Aorta (tissue), 5 donors: ENCODE measurements at places on chromosomes 6 and 20. TPM values are rescaled to one million over a fixed set of nuclear protein-coding genes. Genes with fewer than 3 reads are reported as not detected.

DNA sequence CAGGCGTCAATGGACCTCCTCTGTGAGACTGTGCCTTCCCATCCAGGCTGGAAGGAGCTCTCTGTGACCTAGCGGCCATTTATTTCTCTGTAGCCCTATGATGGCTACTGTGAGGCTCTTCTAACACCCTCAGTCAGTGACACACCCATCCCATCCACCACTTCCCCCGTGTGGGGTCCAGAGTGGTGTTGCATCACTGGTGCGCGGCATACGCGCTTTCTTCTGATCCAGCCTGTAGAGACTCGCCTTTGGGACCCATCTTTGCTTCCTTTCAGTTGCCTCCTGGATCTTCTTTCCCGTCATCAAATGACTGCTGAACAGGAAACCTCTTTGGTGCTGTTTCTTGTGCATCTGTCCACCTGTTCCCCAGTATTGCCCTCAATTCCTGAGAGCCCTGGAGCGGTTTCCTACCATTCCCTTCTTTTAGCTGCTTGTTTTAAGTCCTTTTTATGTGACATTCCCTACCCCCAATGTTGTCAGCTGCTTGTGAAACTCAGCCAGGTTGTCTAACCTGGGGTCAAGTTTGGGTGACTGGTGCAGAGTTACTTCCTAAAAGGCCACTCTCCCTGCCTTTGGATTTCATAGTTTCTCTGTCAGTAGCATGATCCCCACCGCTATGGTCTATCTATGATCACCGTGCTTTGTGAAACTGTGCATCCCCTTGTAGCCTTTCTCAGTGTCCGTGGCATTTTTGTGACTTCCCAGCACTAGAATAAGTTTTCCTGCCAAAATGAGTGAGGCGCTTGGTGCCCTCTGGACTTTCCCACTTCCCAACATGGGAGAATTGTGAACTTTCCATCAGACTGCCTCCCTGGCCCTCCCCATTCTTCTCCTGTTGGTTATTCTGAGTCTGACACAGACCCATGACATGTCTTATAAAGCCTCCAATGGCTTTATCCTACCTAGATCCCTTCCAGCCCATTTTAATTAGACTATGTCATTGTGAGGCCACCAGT lies 5.7 kb downstream of the PRR3 start:
- no peak for DNase-seq

Gene OR12D3
- total RNA-seq: not detected

DNA sequence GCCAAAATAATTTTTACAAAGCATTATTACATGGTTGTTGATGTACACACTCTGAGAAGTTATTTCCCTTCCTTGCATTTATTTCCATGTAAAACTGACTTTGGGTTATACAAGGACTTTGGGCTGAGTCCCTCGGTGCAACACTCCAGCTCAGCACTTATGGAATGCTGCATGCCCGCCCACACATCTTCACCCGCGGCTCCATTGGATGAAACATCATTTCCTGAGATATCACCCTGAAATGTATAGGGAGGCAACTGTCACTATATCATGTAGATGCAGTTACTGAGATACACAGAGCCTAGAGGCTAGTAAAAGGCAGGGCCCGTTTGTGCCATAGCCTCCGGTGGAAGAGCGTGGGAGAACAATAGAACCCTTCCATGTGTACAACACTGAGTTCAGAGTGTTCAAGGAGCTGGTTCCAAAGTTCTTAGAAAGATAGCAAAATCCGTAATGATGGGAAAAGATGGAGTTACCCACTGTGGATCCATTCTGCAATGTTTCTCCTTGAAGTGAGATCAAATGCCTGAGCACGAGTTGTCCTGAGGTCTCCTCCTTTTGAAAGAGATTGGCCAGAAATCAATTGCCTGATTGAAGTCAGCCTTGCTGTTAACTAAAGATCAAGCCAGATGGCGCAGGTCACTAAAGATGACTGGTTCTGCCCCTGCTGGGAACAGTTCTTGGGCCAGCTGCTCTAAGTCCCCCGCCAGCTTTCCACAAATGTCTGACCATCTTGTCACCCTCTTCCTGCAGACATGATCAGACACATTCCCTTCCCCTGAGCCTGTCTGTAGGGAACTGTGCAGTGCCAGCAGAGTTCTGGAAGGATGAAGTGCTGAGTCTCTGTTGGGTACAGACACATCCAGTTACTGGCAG lies 100.9 kb upstream of the IYD start:
- DNase-seq: peak; percentile 44

Gene KIF25
- not detected for total RNA-seq

GRCh38 chr6:167079853-167080297 lies 43.0 kb upstream of the CCR6 start:
- no peak for DNase-seq

DNA sequence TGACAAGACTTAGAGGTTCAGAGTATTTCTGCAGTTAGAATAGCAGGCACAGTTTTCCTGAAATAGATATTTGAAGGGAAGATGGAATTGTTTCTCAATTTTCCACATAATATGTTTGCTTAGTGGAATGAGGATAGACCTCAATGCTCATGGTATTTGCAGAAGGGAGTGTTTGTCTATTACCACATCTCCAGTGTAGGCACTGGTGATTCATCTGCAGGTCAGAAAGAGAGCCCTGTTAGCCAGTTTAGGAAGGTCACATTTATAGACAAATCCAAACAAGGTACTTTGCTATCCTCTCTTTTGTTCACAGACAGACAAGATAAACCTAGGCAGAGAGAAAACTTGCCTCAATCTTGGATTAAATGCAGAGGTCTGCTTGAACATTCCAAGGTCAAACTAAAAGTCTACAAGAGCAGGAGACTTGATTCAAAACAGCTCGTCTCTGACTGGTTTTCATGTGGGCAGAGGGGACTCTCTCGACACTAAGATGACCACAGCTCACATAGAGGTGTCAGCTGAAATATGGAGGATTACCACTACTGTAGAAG lies 22.8 kb downstream of the ISM1 start:
- DNase-seq: no peak

- no peak for DNase-seq
These were observed 86.7 kb upstream of the STMND1 start for GRCh38 chr6:17015144-17015543.

DNA sequence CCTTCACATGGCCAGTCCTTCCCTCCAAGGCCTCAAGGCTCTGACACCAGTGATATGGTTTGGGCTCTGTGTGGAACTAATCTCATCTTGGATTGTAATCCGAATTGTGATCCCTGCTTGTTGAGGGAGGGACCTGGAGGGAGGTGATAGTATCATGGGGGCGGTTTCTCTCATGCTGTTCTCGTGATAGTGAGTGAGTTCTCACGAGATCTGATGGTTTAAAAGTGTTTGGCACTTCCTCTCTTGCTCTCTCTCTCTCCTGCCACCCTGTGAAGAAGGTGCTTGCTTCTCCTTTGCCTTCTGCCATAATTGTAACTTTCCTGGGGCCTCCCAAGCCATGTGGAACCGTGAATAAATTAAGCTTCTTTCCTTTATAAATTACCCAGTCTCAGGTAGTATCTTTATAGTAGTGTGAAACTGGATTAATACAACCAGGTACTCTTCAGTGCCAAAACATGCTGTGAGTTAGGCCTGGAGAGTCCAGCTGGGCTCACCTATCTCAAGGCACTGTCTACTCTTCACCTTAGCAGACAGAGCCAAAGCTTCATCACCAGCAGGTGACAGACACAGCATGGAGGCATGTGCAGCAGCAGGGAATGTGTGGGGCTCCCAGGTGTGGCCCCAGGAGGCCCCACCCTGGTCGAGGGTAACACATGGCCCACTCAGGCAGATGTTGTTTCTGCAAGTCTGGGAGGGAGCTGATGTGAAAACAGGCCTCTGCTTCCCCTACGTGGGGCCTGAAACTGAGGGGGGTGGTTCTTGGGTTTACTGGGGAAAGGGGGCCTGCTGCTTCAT lies 97.5 kb upstream of the CDYL start:
- DNase-seq: no peak

- peak; percentile 89 for DNase-seq
These were observed 27.1 kb downstream of the RAB44 start for GRCh38 chr6:36724514-36725390.

Gene NHSL1
- 25.2 TPM for total RNA-seq

GRCh38 chr6:8414844-8415243 lies 20.5 kb downstream of the SLC35B3 start:
- no peak for DNase-seq

GRCh38 chr20:17995967-17996819 lies 27.4 kb downstream of the MGME1 start:
- DNase-seq: no peak

- DNase-seq: no peak
These were observed 174.8 kb downstream of the IBTK start for GRCh38 chr6:82072751-82073150.

GRCh38 chr20:62925076-62925419 lies 1.3 kb downstream of the DIDO1 start:
- DNase-seq: no peak

Gene TGM3
- total RNA-seq: not detected

Gene ARG1
- 4.6 TPM for total RNA-seq

DNA sequence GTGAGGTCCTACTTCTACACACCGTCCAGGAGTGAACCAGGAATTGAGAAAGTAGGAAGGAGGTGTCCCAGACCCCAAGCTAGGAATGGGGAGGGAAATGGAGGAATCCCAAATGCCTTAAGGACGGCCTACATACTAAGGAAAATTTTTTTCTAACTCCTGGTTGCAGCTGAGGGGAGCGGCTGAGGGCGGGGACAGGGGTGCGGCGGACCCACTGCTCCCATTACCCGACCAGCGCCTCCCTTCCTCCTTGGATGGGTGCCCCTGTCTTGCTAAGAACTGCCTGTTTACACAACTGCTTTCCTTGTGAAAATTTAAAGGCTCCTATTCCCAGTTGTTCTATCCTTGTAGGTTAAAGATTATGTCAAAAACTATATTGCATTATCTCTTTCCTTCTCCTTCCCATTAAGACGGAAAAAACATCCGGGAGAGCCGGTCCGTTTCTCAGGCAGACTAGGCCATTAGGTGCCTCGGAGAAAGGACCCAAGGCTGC lies 699 bp upstream of the HSPA1B start:
- DNase-seq: peak; percentile 93

Gene HLA-DQA2
- total RNA-seq: 2.2 TPM

Gene FAM184A
- total RNA-seq: 3.8 TPM

- no peak for DNase-seq
These were observed 101.1 kb upstream of the SCAF8 start for GRCh38 chr6:154632119-154632518.

DNA sequence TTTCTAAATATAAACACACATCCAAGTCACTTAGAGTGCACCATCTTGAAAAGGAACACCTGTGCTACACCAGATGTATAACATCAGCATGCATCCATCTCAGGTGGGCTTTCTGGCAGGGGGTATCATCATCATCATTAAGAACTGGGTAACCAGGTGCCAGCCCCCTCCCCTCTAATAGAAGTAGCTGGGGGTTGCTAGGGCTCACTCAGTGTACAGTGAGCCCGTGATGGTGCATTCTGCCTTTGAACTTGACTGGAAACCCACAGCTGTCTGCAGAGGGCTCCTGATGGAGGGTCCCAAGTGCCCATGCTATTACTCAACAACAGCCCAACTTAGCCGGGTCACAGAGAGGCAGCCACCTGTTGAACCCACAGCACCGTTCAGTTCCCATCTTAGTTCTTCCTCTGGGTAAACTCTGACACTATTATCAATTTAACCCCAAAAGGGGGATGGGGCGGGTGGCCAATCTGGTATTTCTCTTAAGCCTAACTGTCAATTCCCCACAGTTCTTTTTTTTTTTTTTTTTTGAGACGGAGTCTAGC lies 32.7 kb upstream of the CCND3 start:
- DNase-seq: no peak

GRCh38 chr6:29864037-29864810 lies 36.6 kb downstream of the HLA-G start:
- no peak for DNase-seq

GRCh38 chr6:34518669-34519365 lies 37.3 kb downstream of the SPDEF start:
- peak; percentile 19 for DNase-seq

GRCh38 chr6:150142097-150142669 lies 661 bp upstream of the PPP1R14C start:
- DNase-seq: no peak

GRCh38 chr20:1368448-1369199 lies 24.2 kb downstream of the FKBP1A start:
- no peak for DNase-seq

- no peak for DNase-seq
These were observed 54.1 kb downstream of the BPIFB1 start for GRCh38 chr20:33337119-33337518.

DNA sequence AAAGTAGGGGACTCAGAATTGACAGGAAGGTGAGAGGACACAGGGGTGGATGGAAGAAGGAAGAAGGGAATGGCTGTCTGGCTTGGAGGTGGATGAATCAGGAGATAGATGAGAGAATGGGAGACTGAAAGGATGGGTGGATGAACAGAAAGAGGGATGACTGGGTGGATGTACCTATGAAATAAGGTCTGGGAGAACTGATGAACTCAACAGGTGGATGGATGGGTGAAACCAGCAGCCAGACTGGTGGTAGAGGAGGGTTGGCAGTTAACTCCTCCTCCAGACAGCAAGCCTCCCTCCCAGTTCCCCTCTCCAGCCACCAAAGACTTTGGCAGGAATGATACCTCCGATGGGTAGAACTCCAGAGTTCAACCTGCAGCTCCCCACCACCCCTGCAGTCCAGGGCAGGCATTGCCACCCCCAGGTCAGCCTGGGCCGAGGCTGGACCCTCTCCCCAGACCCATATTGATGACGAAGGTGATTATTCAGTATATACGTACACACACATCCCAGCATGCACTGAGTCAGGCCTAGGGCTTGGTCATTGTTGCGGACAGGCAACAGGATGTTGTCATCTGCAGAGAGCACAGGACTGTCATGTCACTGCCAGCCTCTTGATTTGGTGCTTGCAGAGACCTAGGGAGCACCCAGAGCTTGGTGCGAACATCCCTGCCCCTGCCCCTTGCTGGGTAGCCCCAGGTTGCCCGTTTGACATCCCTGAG lies 2.0 kb downstream of the SUN5 start:
- DNase-seq: peak; percentile 14

Gene MDC1
- total RNA-seq: 31.4 TPM

Gene SIRPB2
- total RNA-seq: 12.9 TPM

Gene CENPW
- 7.4 TPM for total RNA-seq

GRCh38 chr6:106272287-106272686 lies 53.3 kb downstream of the ATG5 start:
- no peak for DNase-seq

Gene KHDC1L
- not detected for total RNA-seq

Gene HSPA1B
- 155 TPM for total RNA-seq

- DNase-seq: no peak
These were observed 4.4 kb downstream of the CAPN11 start for GRCh38 chr6:44162876-44163625.

Gene FABP7
- not detected for total RNA-seq

DNA sequence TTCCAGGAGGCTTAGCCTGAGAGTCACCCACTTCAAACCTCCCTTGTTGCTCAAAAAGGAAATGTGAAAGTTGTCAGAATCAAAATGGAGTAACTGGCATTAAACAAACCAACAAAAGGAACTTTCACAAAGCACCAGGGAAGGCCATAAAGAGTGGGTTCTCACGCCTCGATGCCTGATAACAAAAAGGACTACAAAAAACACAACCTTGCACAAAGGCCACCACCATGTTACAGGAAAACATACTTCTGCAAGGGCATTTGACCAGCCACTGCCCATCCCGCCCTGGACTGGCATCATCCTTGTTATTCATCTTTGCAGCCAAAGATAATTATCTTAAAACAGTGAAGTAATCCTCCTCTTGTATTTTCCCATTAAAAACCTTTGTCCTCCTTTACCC lies 34.8 kb downstream of the RNASET2 start:
- DNase-seq: no peak

Gene CST1
- 1.1 TPM for total RNA-seq

GRCh38 chr20:6709910-6710595 lies 57.4 kb upstream of the BMP2 start:
- DNase-seq: no peak

GRCh38 chr6:95318137-95318536 lies 259.2 kb upstream of the MANEA start:
- no peak for DNase-seq

- no peak for DNase-seq
These were observed 40.4 kb upstream of the SGK1 start for GRCh38 chr6:134358320-134358719.
